Central memory CD4-positive, alpha-beta T cell (primary cell): ENCODE measurements at places on chromosomes 5 and 9.

- DNase-seq: no peak
Observed at GRCh38 chr5:181229996-181230395, 6.9 kb downstream of the TRIM41 start.

GRCh38 chr5:149154650-149155049, 13.4 kb downstream of the ABLIM3 start:
- DNase-seq: no peak

GRCh38 chr9:95727947-95728520, 147.5 kb upstream of the ERCC6L2 start:
- no peak for DNase-seq

- DNase-seq: peak; percentile 2
Observed at GRCh38 chr9:31799953-31800609, 584.4 kb upstream of the ACO1 start.

- no peak for DNase-seq
Observed at GRCh38 chr5:34038838-34039237, 4.2 kb downstream of the C1QTNF3 start.

GRCh38 chr5:67903656-67904055, 311.9 kb upstream of the PIK3R1 start:
- no peak for DNase-seq

- no peak for DNase-seq
Observed at GRCh38 chr5:104345222-104346016, 782.8 kb upstream of the NUDT12 start.

DNA sequence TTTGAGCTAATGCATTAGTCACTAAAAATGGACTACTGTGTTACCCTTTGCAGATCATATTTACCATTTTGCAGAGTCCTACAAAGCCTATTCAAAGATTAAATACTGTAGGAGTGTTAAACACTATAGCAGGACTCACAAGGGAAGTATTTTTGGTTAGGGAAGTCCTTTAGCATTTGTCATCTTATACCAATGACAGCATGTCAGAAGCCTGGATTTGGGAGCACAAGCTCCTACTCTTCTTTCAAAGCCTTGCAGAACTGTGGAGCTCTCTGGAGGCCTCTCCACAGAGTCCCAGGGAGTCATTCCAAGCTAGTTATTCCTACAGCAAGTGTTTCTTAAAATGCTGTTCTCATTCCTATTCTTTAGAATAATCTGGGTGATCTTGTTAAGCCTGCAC, 288.8 kb downstream of the PIK3R1 start:
- DNase-seq: no peak

GRCh38 chr5:158648631-158649030, 451.1 kb downstream of the EBF1 start:
- DNase-seq: no peak

DNA sequence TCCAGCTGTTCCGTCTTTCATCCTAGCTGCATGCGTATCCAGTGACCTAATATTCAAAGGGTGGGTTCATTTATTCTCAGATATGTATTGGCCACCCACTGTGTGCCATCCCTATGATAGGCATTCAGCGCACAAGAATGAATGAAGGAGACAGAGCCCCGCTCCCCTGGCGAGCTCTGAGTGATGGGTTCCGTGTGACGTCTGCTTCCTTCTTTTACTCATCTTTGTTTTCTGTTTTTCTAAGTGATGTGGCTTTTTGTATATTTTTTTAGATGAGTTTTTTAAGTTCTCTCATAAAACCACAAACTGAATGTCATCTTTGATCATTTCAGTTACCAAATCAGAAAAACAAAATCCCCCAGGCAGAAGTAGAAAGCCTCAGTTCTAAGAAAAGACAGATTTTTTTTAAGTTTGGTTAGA, 168.3 kb upstream of the OTULINL start:
- DNase-seq: peak; percentile 77

GRCh38 chr5:18113721-18114120, 479.5 kb downstream of the TAF11L14 start:
- no peak for DNase-seq

GRCh38 chr5:1484730-1485578, 38.8 kb downstream of the LPCAT1 start:
- DNase-seq: no peak

DNA sequence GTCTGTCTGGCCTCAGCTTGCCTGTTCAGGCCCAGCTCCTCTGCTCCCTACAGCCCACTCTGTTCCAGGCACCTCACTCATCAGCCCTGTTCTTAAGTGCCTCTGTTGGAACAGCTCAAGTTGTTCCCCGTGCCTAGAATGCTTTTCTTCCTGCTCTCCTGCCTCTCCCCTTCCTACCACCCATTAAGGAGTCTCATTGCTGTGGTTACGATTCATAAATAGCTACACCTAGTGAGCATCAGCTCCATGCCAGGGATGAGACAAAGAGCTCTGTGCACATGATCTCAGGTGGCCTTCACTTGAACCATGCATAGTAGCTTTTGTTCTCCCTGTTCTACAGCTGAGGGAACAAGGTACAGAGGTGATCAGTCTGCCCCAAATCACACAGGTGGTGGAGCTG, 54.3 kb downstream of the PSD2 start:
- DNase-seq: no peak
